ENCODE measurements at places on chromosomes 7 and 10.
A peak's percentile ranks its signal among the peaks of the same experiment; 100 is the strongest.

DNA sequence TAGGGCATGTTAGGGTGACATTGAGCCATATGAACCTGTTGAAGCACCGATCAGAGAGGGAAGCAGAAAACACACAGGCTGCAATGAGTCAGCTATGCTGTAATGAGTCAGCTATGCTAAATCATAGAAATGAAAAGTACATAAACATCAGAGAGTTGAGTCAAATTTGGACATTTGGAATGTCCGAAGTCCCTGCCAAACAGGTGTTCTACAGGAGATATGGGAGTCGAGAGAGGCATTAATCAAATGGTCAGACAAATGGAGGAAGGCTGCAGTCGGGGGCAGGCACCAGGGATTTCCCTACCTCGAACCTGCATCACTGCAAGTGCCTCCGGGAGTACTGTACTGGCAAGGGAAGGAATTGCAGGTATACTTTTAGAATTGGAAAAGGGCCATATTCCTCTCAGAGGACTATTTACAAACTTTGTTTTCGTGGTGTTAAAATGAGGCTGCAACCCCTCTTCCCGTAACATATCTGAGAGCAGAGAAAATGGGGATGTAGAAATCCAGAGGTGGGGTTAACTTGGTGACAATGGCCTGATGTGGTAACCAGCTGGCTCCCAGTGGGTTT is 8.8 kb upstream of the ZC3HAV1 start:
- peak; percentile 62 for DNase-seq

GRCh38 chr7:87735360-87735759 is 107.2 kb downstream of the RUNDC3B start:
- no peak for DNase-seq

DNA sequence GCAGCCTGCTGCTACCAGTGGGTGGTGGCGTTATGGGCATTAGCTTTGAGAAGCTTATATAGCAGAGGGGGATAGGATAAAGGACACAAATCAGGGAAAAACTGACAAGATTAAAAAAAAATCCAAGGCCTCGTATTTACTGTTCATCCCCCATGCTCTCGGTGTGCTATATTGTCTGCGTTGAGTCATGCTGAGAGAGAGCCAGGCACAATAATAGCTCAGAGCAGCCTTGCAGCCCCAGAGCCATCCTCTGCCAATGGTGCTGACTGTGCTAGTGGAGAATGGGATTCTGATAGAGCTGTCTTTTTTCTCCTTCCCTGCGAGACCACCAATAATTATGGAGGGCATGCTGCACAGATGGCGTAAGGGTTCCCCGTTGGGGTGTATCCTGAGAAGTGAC is 51.7 kb upstream of the FZD1 start:
- no peak for DNase-seq

- no peak for DNase-seq
These were observed 214.0 kb upstream of the LRGUK start for GRCh38 chr7:133912916-133913697.

DNA sequence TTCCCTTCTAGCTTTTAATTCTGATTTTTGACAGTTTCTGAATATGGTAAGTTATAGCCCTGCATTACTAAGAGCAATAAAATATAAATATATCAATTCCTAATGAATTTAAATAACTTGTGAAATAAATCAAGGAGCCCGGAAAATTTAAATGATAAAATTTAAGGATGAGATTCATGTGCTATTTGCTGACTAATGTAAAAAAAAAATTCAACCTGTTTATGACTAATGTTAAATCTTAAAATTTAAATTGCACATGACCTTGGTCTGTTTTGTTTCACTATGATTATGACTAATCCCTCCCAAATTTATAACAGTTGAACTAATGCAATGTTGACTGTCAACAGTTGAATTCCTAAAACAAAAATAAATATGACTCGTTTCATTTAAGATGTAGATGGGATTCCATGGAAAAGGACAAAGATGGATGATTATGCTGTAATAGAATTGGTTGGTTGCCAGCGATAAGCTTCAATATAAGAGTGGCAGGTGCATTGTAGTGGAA is 419.9 kb downstream of the NRG3 start:
- DNase-seq, result no peak

DNA sequence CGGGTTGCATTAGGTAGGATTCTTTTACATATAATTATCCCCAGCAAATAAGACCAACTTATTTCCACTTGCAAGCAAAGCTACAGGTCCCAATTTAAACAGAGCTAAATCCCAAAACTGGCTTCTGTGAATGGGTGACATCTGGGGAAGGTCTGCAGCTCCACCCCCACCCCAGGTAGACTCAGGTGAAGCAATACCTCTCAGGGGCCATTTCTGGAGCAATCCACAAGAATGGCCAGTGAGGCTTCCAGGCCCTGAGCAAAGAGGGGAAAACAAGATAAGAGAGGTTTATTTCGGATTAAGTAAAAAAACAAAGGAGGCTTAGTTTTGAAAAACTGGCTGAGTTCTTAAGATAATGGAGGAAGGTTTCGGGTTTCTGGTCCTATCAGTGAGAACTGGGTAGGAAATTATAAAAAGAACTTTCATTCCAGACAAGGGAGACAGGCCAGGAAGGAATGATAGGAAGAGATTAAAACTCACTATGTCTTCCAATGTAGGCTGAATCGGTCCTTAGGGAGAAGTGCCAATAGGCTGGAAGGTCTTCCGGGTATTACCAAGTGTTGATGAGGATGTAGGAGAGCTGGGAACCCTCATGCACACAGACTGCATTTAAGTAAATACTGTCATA is 25.4 kb downstream of the SH3PXD2A start:
- DNase-seq, result no peak

- DNase-seq, result peak; percentile 88
These were observed 31.8 kb upstream of the OCM2 start for GRCh38 chr7:98021588-98022351.

DNA sequence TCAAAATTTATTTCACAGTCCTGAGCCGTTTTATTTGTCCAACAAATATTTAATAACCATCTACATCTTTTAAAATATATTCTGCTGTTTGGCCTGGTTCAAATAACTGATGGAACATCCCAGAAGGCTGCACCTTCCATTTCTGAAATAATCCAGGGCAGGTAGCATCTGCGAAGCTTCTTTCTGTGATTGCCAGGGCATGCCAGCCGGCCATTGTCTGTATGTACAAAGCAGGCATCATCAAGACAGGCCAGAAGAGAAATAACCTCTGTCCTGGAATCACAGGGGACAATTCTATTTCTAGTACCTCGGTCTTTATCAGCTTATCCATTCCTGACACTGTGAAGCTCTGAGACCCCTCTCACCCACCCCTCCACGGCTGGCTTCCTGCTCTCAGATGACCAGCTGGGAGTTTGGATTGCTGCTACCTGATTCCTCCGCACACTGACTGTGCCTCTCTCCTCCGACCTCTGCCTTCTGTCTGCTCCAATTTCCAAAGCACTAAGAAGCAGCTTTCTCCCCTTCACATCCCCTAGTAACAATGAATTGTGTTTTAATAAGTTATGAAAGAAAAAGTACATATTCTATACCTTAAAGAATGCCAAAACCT is 8.0 kb downstream of the DGKI start:
- no peak for DNase-seq

- DNase-seq, result no peak
These were observed 139.4 kb downstream of the CCDC71L start for GRCh38 chr7:106521541-106521940.

- no peak for DNase-seq
These were observed 210.5 kb downstream of the ETV1 start for GRCh38 chr7:13778967-13779366.

DNA sequence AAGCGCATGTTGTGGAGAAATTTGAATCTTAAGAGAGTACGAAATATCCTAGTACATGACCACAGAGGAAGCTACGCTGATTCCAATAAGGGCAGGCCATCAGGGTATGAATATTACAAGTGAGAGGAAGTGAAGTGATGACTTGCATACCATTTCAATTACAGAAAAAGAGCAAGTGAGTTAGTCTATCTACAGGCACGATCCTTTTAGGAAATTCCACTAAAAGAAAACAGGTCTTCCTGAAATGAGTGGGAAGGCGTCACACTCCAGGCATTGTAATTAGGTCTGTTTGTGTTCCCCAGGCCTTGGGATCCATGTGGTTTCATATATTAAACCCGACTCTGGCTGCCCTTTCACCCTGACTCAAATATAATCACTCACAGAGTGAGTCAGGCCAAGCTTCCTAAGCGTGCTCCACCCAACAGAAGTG is 152.5 kb downstream of the SEMA3A start:
- DNase-seq, result no peak

GRCh38 chr10:84230359-84230758 is 5.0 kb upstream of the LRIT2 start:
- DNase-seq, result no peak

DNA sequence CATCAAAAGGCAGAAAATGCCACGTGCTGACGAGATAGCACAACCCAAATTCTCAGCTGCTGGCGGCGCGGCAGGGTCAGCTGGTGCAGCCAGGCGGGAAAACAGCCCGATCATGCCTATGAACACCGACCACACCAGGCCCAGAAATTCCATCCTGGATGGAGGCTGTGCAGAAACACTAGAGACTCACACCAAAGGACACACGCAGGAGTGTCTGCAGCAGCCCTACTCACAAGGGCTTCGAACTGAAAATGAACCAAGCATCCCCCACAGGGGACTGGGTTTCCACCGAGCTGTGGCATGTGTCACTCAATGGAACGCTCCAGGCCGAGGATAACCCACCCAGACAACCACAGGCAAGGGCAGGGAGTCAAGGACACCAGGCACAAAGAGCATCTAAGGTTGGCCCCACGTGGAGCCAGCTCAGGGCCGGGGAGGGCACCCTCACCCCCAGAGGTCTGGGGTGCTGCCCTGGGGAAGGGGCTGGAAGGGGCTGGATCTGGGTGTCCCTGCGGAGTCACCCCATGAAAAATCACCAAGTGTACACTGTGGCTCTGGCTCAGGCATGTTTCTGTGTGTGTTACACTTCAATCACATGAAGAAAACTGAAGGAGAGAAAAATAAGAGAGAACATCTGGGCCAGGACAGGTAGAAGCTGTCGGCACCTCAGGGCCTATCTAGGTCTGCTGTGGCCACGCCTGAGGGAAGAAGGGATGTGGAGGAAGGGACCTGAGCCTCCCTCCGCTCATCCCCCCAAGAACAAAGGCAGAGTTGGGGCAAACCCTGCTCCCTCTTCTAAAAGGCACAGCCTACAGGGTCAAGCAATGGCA is 33.0 kb downstream of the RASGEF1A start:
- no peak for DNase-seq

DNA sequence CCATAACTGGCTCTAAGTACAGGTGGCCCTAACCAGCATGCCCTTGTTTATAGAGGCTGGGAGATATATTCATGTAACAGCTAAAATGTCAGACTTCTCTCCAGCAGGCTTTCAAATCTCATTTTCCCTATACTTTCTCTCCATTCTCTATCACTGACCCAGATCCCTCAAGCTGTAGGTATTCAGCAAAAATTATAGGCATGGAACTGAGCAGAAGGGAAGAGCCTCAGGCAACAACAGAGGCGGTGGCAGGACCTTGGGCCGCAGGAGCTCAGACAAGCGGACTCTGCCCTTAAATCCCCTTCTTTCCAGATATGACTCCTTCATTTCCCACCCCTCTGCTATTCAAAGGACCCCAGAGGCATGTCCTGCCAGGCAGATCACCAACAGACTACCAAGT is 417.4 kb downstream of the PLXNA4 start:
- no peak for DNase-seq

DNA sequence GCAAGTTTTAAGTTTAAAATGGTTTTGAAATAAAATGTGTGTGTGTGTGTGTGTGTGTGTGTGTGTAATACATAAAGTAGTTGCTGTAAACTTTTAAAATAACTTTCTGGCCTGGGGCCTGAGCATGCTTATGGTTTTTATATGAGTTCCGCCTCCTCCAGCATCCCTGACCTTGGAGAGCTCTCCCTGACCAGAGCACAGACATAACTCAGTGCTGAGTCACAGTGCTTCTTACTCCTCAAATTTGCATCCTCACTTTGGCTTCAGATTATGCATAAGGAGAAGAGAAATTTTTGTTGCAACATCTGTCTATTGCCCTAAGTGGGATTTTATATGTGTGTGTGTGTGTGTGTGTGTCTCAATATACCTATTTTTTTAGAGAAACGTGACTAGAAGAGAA is 200.8 kb downstream of the ELMO1 start:
- no peak for DNase-seq

DNA sequence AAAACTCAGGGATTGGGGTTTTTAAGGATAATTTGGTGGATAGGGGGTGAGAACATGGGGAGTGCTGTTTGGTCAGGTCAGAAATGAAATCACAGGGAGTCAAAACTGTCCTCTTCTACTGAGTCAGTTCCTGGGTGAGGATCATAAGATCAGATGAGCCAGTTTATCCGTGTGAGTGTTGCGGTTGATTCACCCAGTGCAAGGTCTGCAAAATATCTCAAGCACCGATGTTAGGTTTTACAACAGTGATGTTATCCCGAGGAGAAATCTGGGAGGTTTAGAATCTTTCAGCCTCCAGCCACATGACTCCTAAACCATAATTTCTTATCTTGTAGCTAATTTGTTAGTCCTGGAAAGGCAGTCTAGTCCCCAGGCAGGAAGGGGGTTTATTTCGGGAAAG is 31.7 kb upstream of the AGR2 start:
- no peak for DNase-seq

GRCh38 chr7:22667562-22668239 is 59.3 kb upstream of the IL6 start:
- no peak for DNase-seq

DNA sequence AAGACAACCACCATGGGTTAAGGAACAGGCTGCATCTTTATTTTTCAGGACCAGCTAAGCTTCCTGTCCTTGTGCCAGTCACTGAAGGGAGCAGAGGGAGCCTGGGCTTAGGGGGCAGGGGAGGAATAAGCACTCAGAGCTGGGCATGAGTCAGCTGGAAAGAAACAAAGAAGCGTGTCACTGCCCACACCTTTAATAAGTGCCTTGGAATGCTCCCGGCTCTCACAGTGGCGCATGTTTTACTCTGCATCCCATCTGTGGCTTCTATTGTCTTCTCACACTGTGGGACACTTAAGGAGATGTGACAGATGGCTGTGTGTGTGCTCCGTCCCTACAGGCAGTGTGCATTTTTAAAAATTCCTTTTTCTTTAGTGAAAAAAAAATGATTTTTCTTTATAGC is 71.7 kb downstream of the MTURN start:
- DNase-seq, result no peak

DNA sequence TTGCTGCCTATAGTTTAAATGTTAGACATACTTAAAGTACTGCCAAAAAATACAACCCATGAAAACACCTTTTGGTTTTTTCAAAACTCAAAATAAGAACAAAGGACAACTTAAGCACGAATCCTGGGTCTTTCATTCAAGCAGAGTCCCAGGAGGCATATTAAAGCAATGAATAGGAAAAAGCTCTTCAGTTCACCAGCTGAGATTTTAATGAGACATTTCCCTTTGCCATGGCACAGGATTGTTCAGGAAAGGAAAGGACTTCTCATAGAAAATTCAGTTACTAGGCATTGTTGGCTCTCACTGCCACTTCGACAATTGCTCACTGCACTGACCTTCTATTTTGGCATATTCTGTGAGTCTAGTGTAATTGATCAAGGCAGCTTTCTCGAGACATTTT is 133.5 kb upstream of the FEZF1 start:
- no peak for DNase-seq

DNA sequence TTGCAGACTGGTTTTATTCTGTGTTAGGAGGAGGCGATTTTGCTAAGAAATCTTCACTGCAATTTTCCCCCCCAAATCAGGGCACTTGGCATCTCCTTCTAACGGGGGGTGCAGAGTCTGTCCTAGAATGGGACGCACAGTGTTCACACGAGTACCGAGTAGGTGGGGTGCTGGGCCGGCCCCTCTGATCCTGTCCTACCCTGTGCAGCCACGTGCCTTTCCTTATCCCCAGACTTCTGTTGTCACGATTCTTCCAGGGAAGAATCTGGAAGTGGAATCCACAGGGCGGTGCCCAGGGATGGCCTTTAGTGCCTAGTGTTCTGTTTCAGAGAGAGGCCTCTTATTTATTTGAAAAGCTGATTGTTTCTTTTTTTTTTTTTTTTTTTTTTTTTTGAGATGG is 16.4 kb downstream of the CUX1 start:
- no peak for DNase-seq

Measured in HEK293T (cell line).